Muscle of leg (tissue), 16 donors: ENCODE measurements at places on chromosomes 4 and X.

DNA sequence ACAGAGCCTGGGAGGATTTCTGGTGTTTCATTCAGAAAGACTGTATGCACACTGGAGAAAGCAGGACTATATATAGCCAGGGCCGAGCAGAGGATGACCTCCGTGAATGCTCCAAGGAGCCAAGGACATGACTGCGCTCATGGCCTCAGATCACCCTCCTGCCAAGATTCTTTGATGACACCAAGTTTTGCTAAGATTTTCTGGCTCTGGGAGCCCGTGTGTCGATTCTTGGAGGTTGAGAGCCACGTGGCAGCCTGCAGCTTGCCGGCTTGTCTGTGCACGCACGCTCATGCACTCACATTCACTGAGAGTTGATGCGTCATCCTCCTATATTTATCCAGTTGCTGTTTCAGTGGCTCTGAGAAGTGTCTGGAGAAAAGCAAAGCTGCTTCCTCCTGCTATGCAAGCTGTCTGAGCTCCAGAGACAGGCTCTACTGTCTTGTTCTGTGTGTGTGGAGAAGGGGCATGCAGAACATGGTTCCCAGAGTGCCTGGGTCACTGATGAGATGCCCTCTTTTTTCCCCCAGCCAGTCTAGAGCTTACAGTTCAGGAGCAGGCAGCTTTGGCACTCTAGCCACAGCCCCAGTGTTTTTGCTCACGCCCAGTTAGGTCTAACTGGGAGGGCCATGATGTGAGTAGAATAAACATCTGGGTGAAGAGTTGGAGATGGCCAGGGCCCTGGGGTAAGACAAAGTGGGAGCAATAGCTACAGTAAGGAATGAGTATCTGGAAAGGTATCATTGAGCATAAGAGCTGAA is 64.9 kb upstream of the SCOC start:
- peak; percentile 89 for DNase-seq

- DNase-seq, result no peak
Observed at GRCh38 chr4:119652998-119653397, 24.4 kb upstream of the PDE5A start.

- DNase-seq, result no peak
Observed at GRCh38 chr4:78532046-78532445, 19.5 kb upstream of the ANXA3 start.

DNA sequence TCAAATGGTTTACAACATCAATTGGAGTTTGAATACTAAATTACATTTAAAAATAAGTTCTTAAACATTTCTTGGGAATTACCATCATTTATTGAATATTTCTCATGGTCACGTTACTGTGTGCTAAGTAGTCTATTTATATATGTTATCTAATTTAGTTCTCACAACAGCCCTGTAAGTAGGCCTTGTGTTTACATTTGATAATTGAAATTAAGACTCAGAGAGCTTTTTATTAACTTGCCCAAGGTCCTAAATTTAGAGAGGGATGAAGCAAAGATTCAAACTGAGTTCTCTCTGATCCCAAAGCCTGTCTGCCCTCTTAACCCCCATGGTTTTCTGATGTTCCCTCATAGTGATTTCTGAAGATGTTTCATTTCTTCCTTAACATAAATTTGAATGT is 103.7 kb downstream of the CEP135 start:
- no peak for DNase-seq

GRCh38 chr4:79287718-79288117 is 38.1 kb downstream of the NAA11 start:
- DNase-seq, result no peak

DNA sequence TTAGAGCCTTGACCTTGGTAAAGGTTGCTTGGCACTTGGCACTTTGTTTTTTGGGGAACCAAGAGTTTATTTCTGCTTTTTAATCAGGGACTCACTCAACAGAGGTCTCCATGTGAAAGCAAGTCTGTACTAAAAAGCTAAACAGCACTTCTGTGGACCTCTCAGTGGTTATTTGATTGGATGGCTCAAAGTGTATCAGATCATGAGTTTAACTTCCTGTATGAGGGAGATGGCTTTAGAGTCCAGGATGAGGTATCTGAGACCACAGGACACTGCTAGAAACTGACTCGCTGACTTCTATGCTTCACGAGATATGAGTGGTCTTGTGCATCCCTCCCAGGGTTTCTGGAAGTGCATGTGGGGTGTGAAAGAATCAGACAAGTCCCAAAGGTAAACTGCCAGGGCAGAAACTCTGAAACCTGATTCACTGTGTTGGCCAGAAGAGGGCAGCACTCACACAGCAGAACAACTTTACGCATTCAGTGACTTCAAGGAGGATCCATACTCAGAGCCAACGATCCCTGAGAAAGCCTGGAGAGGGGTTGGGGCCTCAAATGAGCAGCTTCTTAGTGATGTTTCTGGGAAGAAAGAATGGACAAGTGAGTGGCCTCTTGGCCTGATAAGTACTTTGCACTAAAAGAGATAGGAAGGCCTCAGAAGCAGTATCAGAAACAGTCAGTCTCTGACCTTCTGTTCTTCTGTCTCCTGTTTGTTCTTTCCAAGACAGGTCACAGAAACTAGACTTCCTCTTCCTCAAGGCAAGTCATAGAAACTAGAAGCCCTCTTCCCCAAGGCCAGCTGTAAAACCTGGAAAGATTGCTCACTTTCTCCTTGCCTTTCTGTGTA is 220.3 kb upstream of the CXCL13 start:
- peak; percentile 79 for DNase-seq

DNA sequence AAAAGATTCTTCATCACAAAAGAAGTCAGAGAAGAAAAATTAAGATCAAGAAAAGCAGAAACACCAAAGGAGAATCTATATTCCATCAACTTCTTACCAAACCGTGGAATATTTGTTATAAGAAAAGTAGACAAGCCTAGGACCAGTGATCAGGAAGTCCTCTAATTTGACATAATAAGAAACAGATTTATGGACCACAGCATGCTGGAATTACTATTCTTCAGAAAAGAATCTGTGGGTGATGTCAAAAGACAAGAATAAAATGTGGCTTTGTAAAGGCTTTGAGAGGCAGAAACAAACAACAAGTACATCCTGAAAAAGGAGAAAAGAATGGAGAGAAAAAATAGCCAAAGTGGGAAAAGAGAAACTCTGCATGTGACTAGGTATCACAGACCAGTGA is 123.3 kb downstream of the SLC10A7 start:
- no peak for DNase-seq

- DNase-seq, result no peak
Observed at GRCh38 chrX:81708487-81708886, 506.6 kb downstream of the SH3BGRL start.

- no peak for DNase-seq
Observed at GRCh38 chrX:72236841-72237240, 2.0 kb downstream of the ERCC6L start.

GRCh38 chrX:11319806-11320520 is 26.8 kb downstream of the AMELX start:
- DNase-seq, result no peak

DNA sequence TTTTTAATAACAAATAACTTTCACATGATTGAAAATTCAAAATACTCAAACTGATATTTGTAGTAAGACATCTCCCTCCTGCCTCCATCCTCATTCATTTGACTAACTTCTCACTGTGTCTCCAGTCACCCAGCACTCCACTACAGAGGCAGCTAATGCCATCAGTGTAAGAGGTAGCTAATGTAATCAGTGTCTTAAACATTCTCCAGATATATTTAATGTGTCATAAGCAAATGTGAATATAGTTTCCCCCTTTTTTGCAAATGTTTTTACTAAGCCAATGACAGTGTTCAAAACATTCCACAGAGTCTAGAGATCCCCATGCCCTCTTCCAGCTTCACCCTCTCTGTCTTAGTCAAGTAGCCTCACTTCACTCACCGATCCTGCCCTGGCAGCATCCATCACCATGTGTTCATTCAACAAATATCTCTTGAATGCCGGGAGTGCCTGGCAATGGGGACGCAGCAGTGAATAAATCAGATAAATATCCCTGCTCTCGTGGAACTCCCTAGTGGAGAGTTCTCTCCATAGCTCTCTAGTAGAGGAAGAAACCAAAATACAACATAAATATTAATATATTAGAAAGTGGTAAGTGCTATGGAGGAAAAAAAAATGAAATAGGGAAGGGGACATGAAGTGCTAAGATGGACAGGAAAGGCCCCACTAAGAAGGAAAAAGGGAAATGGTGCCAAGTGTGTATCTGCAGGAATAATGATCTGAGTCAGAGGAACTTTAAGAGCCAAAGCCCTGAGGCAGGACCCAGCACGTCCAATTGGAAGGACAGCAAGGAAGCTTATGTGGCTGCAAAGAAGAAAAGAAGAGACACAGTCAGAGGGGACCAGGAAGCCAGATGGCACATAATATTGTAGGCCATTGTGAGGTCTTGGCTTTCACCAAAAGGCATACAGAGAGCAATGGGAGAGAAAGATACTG is 18.7 kb downstream of the SCFD2 start:
- peak; percentile 16 for DNase-seq

DNA sequence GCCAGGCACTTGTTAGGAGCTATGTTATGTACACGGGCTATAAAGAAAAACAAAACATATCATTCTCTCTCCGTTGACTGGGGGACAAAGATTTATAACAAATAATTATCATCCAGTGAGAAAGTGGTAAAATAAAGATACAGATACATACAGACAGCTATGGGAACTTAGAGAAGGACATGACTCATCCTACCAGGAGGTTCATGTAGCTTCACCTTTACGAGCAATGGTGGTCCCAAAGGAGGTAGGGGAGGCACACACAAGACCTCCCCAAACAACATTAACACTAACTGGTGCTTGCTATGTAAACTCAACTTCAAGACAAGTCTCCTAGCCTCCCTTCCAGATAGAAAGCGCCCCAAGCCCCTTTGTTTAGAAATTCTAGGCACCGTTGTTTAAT is 8.9 kb downstream of the AMBN start:
- DNase-seq, result no peak

GRCh38 chrX:121858867-121859647 is 811.6 kb downstream of the GLUD2 start:
- DNase-seq, result no peak

GRCh38 chr4:3529363-3529762 is 2.9 kb downstream of the LRPAP1 start:
- DNase-seq, result peak; percentile 47

DNA sequence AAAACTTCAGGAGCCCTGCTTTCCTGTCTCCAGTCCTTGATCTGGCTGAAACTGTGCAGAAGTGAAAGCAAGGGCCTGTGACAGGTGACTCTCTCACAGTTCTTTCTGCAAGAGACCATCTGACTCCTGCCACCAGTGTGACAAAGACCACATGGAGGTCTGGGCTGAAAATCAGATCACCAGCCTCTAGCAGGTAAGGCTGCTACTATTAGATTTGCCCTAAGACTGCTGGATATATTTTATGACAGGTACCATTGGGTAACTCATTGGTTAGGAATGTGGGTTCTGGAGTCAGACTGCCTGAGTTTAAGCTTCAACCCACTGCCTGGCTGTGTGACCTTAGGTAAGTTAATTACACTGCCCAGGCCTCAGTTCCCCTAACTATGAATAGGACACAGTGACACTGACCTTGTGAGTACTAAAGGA is 163.3 kb upstream of the SLC7A11 start:
- no peak for DNase-seq

- DNase-seq, result no peak
Observed at GRCh38 chrX:69457756-69458155, 46.4 kb upstream of the NALF2 start.

DNA sequence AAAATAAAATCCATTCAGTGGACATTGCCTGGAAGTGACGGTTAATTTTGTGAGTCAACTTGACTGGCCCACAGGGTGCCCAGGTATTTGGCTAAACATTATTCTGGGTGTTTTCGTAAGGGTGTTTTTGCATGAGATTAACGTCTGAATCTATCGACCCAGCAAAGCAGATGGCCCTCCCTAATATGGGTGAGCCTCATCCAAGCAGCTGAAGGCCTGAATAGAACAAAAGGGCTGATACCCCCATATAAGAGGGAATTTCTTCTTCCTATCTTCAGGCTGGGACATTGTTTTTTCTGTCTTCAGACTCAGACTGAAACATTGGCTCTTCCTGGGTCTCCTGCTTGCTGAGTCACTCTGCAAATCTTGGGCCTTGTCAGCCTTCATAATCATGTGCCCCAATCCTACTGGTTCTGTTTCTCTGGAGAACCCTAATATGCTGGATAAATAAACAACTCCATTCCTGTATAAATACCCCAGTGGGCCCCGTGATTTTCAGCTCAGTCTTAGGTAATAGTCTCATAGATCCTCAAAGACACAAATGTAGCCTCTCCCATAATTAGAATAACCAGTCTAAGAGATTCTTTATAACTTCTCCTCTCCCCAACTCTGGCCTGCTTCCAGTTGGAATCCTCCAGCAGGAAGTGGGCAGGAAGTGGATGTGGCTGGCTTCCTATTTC is 33.1 kb upstream of the DDX3X start:
- DNase-seq, result peak; percentile 35

DNA sequence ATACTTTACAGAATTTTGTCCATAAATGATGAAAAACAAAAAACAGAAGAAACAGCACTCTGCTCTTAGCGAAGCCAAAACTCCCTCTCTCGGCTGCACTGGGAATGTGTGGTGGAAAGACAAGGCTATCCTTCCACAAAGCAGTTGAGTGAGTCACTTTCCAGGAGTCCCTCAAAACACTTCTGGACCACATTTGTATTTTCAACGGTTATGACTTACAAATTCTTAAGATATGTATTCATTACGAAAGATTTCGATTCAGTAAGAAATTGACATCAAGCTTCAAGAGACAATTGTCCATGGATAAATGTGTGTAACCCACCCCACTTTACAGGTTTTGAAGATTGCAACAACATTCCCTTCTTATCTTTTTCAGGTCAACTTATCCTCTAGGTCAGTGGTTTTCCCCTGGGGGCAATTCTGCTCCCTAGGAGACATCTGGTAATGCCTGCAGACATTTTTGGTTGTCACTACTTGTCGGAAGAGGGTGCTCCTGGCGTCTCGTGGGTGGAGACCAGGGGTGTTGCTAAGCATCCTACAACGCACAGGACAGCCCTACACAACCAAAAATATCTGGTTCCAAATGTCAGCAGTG is 66.7 kb upstream of the MTNR1A start:
- no peak for DNase-seq

GRCh38 chr4:164768516-164768915 is 14.6 kb downstream of the SMIM31 start:
- DNase-seq, result no peak

DNA sequence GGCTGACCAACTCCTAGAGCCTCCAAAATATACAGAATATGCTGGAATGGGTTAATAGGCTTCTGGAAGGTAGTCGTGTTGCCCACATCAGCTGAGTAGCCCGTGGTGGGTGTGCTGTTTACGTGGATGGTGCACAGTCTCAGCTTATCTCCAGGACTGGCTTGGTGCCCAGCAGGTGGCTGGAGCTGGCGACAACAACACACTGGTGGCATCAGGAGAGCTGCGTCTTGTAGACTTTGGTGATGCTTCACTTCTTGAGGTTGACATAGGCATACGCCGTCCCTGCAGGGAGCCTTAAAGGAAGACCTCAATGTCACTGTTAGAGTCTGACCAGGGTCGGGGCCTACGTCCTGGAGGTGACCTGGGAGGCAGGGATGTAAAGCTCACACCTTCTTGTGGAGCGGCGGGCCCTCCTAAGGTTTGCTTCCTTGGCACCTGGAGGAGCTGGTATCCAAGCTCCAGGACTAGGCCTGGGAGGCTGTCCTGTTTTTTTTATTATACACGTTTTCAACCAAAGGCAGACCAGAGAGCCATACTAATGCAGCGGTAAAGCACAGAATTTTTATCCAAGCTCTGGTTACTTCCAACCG is 26.5 kb upstream of the RBMX start:
- DNase-seq, result peak; percentile 4
